ENCODE measurements at places on chromosomes 11 and 22.

DNA sequence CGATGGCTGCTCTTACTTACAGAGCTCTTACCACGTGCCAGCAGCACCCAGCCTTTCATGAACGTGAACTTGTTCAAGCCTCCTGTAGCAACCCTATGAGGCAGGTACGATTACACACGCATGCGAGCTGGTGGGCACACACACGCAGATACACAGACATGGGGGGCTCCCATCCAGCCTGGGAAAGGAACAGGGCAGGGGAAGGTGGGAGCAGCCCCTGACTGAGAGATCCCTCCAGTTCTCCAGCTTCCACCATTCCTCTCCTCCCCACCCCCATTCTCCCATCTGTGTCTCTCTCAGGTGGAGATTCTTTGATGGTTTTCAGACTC, 37.6 kb upstream of the WNT11 start:
- no peak for DNase-seq

DNA sequence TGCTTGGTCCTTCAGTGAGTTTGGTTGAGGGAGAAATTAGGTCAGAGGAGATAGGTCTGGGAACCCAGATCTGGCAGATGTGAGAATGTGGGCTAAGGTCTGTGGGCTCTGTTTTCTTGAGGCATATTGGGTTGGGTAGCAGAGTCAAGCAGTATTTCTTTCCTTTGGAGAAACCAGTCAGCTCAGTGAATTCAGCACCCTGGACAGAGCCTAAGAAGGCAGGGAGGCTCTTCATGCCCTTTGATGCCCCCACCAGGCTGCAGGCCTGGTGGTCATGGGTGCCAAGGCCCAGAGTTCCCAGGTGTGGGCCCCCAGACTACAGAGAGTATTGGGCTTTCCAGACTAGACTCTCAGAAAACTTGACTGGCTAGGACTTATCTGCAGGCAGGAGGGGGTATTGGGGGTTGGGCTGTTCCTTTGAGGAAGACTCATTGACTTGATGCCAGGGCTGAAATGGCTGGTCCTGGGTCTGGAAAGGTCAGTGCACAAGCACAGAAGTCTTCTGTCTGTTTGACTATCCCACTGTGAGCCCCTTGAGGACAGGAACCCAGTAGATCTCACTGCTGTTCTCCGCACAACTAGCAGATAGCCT, 45.3 kb upstream of the NECTIN1 start:
- peak; percentile 36 for DNase-seq

DNA sequence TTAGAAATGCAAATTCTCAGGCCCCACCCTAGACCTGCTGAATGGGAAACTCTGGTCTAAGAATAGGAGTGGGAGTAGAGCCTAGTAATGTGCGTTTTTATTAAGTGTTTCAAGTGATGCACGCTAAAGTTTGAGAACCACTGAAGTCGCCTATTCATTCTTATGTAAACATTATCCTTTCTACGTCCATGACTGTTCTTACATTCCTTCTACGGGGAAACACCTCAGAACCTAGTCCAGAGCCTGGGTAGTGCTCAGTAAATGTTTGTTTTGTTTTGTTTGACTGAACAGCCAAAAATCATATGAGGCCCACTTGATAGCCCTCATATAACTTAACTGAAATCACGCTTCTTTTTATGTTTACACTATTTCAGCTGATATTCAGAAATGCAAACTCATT, 29.8 kb downstream of the VSIG10L2 start:
- no peak for DNase-seq

- DNase-seq, result no peak
Observed at GRCh38 chr22:26479043-26479791, 4.4 kb downstream of the HPS4 start.

DNA sequence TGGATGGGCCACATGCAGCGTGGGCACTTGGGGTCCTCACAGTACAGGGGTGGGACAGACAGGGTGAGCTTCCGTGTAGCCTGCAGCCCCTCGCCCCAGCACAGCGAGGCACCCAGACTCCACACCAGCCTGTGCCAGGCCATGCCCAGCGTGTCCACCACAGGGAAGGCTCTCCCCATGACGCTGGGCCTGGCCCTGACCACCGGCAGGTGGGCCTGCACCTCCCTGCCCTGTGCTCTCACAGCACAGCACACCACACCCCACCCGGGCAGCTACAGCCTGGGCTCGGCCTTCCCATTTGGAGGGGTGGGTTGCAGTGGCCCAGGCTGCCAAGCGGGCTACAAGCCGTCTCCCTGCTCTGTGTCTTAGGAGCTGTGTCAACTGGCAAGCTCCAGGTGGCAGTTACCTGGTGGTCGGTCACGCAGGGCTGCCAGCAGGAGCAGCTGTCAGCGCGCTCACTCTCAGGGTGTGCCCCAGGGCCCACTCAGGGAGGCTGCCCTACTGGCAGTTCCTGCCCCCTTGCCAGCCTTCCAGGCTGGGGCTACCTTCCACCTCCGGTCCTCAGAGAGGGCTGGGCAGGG, 4.6 kb downstream of the MOB2 start:
- peak; percentile 60 for DNase-seq

DNA sequence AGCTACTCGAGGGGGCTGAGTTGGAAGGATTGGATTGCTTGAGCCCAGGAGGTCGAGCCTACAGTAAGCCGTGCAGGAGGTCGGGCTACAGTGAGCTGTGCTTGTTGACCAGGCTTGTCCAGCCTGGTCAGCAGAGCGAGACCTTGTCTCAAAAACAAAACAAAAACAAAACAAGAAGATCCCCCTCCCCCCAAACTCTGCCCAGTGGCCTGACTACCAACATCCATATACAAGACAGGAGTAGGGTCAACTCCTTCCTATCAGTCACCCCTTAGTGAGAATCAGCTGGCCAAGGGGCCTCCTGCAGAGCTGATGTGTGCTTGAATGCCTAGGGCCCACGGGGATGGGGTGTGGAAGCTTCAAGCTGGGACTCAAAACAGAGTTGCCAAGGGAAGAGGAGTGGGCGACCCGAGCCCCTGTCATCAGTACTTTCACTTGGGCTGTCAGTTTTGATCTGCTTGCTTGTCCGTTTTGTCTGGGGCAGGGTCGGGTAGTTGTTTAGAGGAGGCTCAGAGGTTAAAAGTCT, 942 bp upstream of the TSPAN18 start:
- DNase-seq, result no peak

GRCh38 chr11:83002522-83002921, 69.2 kb downstream of the RAB30 start:
- no peak for DNase-seq

GRCh38 chr22:37638391-37639069, 939 bp upstream of the SH3BP1 start:
- DNase-seq, result no peak

DNA sequence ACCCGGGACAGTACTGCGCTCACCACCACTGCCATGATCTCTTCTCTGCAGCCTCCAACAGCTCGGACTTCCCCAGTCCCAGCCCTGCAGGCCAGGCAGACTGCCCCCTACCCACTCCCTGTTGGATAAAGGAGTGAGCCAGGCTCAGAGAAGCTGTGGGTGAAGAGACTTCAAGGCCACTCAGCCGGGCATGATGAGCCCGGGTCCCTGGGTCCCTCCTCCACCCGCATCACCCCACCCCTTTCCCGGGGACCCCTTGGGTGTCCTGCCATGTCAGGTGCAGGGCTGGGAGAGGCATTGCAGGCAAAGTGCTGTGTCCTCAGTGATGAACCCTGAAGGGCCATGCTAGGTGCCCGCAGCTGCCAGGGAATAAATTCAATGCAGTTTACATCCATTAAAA, 14.5 kb downstream of the LSP1 start:
- DNase-seq, result no peak

GRCh38 chr11:48122656-48123055, 94.0 kb upstream of the OR4B1 start:
- no peak for DNase-seq

Data from upper lobe of right lung (tissue), 1 donor.